ENCODE measurements at places on chromosomes 12 and 14.

GRCh38 chr14:55116246-55117030 lies 12.6 kb upstream of the LGALS3 start:
- no peak for DNase-seq

DNA sequence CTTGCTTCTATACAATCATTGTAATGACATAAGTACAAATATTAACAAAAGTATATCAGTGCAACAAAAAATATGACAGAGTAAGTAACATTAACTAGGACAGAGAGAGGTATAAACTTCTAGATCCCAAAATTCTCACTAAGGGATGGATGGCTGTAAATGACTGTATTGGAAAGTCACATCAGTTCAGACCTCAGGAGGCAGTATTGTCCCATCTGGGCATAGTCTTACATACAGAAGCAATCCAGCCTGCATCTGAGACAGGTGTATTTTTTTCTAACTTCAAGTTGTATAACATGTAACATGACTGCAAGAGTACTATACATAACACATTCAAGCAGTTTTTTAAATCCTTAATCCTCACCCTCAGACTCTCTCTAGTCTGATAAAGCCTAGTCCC lies 99.0 kb downstream of the GARIN6 start:
- DNase-seq, result no peak

- DNase-seq, result no peak
Measured at GRCh38 chr14:23355871-23356435, 3.3 kb upstream of the SLC22A17 start.

DNA sequence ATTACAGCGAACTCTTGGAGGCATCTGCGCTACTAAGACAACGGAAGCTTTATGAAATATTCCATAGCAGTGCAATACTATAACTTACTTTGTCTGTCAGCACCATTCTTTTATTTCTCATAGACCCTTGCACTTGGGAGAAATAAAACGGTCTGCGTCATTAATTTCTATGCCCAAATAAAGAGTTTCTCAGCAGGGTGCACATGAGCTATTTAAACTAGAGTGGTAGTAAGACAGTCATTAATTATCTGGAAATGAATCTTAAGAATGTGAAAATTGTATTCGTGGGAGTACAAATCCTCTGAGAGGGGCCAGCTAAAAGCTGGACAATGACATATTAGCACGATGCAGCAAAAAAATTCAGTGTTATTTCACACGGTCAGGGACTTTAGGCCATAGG lies 903.4 kb upstream of the FOXG1 start:
- DNase-seq, result no peak

GRCh38 chr14:94439453-94440057 lies 13.0 kb downstream of the SERPINA11 start:
- DNase-seq, result no peak

DNA sequence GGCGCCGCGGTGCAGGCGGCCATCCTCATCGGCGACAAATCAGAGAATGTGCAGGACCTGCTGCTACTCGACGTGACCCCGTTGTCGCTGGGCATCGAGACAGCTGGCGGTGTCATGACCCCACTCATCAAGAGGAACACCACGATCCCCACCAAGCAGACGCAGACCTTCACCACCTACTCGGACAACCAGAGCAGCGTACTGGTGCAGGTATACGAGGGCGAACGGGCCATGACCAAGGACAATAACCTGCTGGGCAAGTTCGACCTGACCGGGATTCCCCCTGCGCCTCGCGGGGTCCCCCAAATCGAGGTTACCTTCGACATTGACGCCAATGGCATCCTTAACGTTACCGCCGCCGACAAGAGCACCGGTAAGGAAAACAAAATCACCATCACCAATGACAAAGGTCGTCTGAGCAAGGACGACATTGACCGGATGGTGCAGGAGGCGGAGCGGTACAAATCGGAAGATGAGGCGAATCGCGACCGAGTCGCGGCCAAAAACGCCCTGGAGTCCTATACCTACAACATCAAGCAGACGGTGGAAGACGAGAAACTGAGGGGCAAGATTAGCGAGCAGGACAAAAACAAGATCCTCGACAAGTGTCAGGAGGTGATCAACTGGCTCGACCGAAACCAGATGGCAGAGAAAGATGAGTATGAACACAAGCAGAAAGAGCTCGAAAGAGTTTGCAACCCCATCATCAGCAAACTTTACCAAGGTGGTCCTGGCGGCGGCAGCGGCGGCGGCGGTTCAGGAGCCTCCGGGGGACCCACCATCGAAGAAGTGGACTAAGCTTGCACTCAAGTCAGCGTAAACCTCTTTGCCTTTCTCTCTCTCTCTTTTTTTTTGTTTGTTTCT lies 1.7 kb downstream of the HSPA2 start:
- DNase-seq, result no peak

DNA sequence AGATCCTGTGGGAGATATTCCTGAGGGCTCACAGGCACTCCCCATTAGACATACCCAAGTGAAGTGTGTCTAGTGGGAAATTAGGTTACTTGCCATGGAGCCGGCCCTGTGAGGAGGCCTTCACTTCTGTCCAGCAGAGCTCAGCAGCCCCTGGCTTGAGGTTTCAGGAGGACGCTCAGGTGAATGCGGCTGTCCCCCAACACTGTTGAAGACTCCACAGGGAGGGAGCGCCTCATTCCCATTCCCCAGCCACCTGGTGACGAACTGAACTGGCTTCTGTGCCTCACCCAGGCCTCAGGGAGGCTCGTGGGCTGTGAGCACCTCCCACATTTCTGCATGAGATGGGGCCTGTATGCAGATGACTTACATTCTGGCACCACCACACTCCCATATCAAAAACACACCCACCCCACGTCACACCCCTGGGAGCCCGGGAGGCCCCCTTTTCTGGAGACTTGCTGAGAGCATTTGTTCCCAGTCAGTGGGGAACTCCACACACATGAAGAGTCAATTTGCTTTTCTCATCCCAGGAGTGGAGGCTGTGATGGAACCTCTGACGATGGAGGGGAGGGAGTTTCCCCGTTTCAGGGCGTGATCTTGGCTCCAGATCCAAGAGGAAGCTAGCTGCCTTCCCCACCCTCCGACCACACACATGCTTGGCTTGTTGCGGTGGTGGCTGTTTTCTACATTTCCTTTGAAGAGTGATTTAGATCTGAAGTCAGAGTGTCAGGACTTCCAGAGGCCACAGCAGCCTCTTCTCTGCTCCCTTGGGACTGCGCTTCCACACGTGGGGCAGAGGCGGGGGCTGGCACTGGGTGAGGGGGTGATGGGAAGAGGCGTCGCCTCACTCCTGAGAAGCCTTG lies 120.7 kb downstream of the ADGRD1 start:
- DNase-seq, result no peak

DNA sequence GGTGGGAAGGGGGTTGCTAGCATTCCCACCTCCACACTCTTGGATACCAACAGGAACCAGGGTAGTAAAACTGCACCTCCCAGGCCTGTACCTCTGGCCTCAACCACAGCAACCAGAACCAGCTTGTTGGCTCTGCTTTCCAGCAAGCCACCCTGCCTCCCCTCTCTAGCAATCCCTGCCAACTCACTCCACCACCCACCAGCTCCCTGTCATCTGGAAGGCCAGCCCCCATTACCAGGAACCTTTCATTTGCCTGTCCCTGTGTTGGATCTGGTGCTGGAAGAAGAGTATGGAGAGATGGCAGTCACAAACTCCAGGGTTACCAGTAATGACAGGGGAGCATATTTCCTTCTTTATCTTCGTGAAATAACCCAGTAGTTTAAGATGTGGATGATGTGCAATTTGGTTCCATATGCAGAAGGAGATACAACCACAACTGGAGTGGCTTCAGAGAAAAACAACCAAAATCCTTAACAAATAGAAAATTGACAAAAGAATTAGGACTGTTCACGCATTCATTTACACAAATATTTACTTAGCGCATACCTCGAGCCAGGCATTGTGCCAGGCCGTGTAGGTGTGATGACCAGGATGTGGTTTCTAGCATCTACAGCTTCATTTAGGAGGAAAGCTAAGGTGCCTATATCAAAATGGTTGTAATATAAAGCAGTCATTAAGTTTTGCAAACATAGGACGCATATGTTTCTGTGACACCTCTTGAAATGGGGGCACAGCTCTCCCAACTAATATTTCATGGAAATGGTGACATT lies 3.4 kb downstream of the B4GALNT3 start:
- DNase-seq, result no peak

DNA sequence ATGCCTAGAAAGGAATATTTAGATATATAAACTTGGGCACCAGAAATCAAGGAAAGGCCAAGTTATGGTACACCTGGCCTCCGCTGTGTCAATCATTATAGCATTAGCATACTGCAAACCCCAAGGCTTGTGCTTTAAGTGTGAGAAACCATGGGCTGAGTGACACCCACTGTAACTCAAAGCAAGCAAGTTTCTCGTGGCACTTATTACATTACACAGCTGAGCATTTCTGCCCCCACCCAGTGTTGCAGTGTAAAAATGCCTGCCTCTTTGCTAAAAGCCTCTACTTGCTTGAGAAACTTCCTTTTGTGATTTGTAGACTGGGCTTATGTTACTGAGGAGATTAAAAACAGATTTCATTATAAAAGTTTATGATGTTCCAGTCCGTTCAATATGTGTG lies 122.0 kb downstream of the TGFB3 start:
- DNase-seq, result no peak

- no peak for DNase-seq
Measured at GRCh38 chr14:60488175-60488574, 2.3 kb upstream of the C14orf39 start.

DNA sequence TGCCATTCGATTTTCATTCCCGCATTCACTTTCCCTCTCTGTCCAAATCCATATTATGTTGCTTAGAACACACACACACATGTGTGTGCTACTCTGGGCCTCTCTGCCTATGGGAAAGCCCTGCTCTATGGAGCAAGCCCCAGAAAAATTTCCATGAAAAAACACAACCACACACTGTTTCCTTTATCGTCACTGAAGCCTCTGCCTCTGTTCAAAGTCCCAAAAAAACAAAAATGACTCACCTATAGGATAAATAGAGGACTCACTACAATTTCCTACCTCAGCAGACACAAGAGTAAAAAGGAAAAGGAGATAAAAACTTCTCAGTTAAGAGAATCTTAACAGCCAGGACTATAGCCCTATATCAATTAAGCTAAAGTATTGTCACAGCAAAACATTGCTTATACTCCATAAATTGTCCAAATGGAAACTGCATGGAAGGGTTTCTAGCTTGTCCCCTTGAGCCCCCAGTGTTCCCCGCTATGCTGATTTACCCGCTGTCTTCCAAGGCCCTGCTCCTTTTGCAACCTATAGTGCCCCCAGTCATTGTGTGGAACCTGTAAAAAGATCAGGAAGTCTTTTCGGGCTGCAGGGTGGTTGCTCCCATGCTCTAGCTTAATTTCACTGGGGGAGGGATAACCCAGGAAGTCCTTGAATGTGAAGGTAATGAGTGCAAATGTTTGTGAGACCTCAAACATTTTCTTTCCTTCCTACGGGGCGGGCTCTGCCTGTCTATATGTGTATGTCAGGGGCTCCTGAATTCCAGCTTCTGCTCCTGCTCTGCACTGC lies 11.1 kb upstream of the PIP4K2C start:
- no peak for DNase-seq

- DNase-seq, result no peak
Measured at GRCh38 chr14:106610691-106611090, 1084.3 kb downstream of the TMEM121 start.

- DNase-seq, result no peak
Measured at GRCh38 chr14:80350707-80351106, 139.4 kb upstream of the DIO2 start.
